Activated naive CD8-positive, alpha-beta T cell treated with anti-CD3 and anti-CD28 coated beads, Interleukin-2, amount 10 ng/mL, durations not matched to agents 7 days and 5 days (primary cell): ENCODE measurements at places on chromosomes 6 and 20.

DNA sequence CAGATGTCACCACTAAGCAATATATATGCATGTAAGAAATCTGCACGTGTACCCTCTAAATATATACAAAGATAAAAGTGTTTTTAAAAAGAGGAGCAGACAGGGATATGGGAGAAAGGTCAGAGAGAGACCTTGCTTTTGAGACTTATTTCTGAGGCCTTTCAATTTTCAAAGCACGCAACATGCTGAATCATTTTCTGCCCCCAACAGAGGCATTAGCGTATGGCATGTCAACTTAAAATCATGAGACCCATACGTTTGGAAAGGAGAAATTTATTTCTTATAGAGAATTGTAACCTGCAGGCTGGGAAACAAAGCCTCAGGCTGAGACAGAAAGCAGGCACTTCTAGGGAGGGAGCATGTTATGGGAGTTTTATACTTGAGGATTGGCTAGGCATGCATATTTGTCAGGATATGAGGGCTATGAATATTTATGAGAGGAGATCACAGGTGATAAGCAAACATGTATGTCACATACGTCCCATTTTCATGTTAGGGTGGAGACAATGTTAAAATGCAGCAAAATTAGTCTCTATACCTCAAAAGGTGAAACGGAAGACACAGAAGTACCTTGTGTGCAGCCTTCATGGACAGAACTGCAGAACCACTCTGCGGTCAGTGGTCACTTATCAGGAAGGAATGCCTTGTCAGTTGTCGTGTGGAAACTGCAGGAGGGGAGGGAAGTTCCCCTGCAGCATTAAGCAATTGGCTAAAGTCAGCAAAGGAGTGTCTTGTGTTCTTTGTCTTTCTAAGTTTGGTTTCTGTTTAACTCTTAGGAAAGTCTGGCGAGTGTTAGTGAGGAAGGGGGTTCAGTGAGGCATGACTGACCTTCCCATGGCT lies 6.3 kb upstream of the GABRR2 start:
- no peak for DNase-seq

DNA sequence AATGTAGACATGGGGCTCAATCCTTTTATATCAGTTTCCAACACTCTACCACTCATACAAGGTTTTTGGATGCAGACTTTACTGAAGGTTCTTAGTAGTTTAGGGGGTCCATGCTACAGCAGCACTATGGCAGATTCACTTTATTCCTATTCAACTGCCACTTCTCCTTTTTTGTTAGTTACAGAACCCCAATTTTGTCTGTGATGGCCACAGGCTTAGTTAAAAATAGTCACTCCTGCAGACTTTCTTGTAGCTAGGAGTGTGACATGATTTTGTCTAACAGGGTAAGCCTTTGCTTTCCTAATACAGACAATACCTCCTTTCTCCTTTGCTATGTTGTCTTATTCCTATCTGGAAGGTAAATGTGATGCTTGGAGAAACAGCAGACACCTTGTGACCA lies 90.0 kb upstream of the SLC24A3 start:
- no peak for DNase-seq

DNA sequence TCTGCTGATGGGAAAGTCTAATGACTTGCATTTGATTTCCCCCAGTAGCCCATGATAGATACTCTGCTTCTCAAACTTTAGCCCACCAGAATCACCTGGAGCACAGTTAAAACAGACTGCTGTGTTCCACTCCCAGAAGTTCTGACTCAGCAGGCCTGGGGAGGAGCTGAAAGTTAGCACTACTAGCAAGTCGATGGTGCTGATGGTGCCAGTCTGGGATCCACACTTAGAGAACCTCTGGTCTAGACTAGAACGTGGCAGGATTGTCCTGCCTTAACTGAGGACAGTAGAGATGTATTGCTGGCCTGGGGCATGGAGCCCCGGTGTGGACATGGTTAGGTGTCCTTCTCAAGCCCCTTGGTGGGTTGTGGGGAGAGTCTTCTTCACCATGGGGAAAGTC lies 8.7 kb downstream of the TOX2 start:
- DNase-seq: no peak

- DNase-seq: peak; percentile 33
These were observed 282.7 kb downstream of the NRN1 start for GRCh38 chr6:5723841-5724691.

GRCh38 chr6:7180751-7181150 lies 73.0 kb downstream of the RREB1 start:
- DNase-seq: no peak

DNA sequence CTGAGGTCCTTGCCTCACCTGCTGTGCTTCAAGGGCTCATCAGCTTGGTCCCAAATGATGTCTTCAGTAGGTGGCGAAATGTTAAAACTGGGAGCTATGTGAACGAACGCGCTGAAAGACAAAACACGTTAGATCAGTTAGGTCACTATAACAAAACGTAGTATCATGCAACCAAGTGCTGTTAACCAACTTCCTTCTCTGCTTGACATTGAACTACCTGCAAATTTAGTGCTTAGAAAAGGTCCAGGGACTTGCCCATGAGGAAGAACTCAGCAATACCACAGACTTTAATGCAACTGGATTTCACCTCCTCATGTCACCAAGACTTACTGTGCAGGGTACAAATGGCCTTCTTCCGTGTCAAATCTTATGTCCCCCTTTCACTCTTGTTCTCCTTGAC lies 24.8 kb downstream of the BACH2 start:
- DNase-seq: no peak
